Panc1 (cell line): ENCODE measurements at places on chromosomes 5 and 9.

DNA sequence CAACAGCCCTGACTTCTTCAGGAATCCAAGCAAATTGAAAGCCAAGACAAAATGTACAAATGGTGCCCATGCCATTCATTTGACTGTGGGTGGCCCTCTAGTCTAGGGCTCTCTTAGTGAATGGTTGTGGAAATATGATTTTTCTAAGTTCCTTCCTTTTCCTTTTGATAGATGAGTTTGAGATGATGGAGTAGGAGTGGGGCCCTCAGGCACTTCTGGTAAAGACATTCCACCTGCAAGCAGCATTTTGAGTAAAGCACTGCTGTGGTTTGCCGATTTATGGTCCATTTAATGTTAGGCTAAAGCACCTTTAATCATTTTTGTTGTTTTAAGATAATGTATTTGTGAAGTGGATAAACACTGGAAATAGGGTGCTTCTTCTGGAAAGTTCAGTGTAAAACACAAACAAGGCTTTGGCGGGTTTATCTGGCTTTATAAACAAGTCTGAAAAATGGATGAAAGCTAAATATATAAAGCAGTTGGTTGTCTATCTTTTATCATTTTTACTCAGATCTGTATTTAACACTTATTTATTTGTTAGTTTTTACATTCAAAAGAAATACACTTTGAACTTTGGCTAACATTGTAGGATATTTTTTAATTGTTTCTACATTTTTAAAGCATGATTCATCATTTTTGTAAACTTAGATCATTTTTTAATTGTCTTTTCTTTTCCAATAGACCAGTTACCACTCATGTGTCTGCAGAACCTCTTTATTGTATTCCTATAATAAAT is 213.5 kb downstream of the PJA2 start:
- DNase-seq = no peak

- no peak for DNase-seq
Observed at GRCh38 chr5:141559461-141559860, 59.3 kb downstream of the DIAPH1 start.

DNA sequence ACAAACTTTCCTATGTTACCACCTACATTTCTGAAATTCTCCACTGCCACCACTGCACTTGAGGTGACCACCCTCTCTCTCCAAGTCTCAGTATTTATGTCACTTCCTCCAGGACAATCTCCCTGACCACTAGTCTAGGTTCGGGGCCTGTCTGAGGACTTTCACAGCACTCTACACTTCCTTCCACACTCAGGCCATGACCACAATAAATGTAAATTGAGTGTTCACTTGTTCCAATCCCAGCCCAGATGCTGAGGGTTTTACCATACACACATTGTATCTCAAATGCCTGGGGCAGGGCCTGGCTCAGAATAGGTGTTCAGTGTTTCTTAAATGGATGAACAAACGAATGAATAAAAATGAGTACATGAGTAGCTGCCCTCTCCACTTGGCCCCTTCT is 26.9 kb upstream of the CCNG1 start:
- DNase-seq = no peak

GRCh38 chr5:103621548-103621930 is 59.0 kb upstream of the NUDT12 start:
- DNase-seq = no peak

DNA sequence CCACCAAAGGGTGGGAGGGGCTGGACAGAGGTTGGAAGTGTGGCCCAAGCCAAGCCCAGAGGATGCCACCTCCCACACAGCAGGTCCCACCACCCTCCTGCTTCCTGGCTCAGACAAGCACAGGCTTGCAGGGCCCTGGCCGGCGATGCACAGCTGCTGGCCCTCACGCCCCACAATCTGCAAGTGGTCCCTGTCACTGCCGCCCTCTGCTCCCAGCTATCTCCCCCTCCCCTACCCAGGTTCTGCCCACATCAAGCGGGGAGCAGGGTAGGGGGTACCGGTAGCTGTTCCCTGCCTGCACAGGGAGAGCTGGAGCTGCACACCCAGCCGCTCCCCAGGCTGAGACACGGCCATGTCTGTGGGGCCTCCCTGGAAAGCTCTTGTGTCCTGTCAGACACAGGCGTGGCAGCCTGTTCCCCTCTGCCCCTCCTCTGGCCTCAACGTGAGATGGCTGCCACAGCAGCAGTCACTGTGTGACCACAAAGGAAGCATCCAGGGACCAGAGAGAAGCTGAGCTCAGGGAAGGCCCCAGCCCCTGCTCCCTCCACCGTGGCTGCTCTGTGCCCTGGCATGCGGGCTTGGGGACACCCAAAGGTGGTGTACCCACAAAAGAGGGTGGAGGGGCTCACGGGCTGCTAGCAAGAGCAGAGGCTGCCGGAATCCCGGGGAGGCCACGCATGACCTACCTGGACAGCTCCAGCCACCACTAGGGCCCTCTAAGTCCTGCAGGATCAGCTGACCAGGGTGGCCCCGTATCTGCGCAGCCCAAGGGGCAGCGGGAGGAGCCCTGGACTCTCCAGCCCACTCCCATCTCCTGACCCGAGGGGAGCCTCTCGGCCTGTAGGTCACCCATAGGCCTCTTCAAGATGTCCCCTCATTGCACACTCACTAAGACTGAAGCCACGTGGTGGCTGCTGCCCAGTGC is 10.9 kb upstream of the ZDHHC11 start:
- DNase-seq = no peak

GRCh38 chr5:6490693-6491092 is 42.0 kb downstream of the UBE2QL1 start:
- DNase-seq = no peak

DNA sequence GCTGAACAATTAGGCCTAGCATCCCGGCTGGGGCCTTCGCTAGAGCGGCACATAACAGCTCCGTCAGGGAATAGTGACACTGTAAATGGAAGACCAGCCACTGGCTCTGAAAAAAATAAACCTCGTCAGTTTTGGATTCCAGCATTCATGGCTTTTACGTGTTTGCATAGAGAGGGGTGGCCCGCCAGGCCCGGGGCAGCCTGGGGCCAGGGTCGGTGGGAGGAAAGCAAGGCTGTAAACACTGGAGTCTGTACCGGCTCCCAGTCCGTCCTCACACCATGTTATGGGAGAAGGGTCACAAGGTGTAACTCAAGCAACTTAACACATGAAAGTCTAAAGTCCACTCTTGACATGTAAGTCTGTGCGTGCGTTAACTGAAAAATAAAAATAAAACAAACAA is 11.2 kb downstream of the CCNI2 start:
- no peak for DNase-seq
